ENCODE measurements at places on chromosomes 6 and 20. TPM values are rescaled to one million over a fixed set of nuclear protein-coding genes. Genes with fewer than 3 reads are reported as not detected.

The MYCT1 gene
- not detected for total RNA-seq

The TMEM200A gene
- total RNA-seq: 18.4 TPM

The LY6G6C gene
- total RNA-seq: 2.5 TPM

The GABRR1 gene
- not detected for total RNA-seq

DNA sequence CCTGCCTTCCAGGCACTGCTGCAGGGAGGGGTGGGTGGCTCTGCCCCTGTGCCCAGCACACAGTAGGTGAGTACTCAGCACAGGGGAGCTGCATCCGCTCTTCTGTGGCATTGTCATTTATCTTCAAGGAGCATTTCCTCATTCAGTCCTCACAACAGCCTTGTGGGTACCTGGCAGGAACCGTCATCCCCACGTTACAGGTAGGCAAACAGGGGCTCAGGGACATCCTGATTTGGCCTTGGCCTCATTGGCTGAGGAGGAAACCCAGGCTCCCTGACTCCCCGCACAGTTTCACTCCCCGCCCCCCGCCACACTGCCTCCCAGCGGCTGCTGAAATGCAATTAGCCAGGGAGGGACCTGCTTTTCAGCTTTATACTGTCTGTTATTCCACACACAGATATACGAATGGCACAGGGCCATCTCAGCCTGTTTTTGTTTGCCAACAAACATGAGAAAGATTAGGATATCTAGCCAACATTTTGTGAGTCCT, 24.2 kb upstream of the PNPLA1 start:
- no peaks in the 10 kb centered on the region for H3K27me3 ChIP-seq
- DNase-seq: no peak
- peaks cover 50% of the 10 kb centered on the region for H3K4me1 ChIP-seq
- H3K36me3 ChIP-seq: no peaks in the 10 kb centered on the region

DNA sequence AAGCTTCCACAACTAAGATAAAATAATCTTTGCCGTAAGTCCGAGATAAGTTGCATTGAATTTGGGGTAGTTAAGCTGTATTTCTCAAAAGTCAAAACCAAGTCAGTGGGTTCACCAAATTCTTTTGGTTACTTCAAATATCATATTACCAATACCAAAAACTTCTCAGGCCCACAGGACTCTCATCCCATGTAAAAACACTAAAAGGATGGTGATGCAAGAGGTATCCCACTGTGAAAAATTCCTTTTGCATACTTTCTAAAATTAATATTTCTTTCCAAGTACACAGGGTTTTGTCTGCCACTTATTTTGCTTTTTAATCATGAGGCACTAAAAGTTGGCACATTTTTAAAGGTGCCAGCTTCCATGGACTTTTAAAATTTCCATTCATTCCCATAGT, 151.3 kb downstream of the GJA10 start:
- no peak overlapping the region for H3K27ac ChIP-seq
- H3K4me3 ChIP-seq: no peak overlapping the region
- H3K36me3 ChIP-seq: no peaks in the 10 kb centered on the region
- H3K4me1 ChIP-seq: no peaks in the 10 kb centered on the region

- H3K27me3 ChIP-seq: no peaks in the 10 kb centered on the region
- peaks cover 4% of the 10 kb centered on the region for H3K4me1 ChIP-seq
- H3K4me3 ChIP-seq: no peak overlapping the region
- peaks cover 17% of the 10 kb centered on the region for H3K36me3 ChIP-seq
- no peak for DNase-seq
- no peak overlapping the region for H3K27ac ChIP-seq
Measured at GRCh38 chr6:90536520-90536919, 50.4 kb downstream of the MAP3K7 start.

DNA sequence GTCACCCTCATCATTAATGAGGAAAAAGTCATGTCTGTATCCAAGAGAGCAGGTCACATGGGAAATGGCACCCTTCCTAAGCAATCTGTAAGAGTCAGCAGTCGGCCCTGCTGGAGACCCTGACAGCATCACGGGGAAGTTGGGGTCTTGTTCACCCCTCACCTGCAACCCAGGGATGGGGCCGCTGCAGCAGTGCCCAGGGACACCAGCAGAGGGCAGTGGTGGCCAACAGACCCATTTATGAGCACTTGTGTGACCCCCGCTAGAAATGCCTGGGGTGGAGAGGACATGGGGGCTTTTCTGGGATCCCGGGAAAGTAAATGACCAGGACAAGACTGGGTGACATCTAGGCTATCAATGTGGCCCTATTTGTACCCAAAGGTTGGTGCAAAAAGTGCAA, 35.9 kb downstream of the ANKRD60 start:
- H3K4me1 ChIP-seq: no peaks in the 10 kb centered on the region
- no peak overlapping the region for H3K4me3 ChIP-seq
- no peak overlapping the region for H3K27ac ChIP-seq

- no peaks in the 10 kb centered on the region for H3K36me3 ChIP-seq
- no peaks in the 10 kb centered on the region for H3K27me3 ChIP-seq
- H3K27ac ChIP-seq: no peak within 1 kb of the TSS
- no peak for DNase-seq
- peak within 1 kb of the TSS; percentile 75 for H3K4me3 ChIP-seq
- H3K4me1 ChIP-seq: peaks cover 32% of the 10 kb centered on the region
Measured at GRCh38 chr6:75493400-75494064, at the start of gene FILIP1. FILIP1 (minus strand) TSS chr6:75493800; CDS start chr6:75414972, 78,828 bp downstream.

DNA sequence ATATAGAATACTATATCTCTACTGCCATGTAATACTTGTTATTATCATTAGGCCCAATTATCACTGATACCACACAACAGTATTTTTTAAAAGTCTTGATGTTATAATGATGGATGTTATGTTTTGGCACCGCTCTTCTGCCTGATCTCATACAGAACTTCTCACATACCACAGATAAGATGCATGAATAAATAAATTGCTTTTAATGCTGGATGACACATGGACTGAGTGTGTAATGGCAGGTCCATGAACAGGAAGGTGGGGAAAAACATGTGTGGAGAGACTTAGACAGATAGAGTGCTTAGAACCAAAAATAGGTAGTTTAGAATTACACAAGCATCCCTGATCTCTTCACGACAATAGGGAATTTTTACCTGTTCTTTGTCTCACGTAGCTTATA, 258.4 kb upstream of the MARCKS start:
- no peaks in the 10 kb centered on the region for H3K27me3 ChIP-seq
- H3K27ac ChIP-seq: no peak overlapping the region
- H3K4me1 ChIP-seq: peaks cover 33% of the 10 kb centered on the region

- H3K4me3 ChIP-seq: no peak overlapping the region
- no peak for DNase-seq
- no peaks in the 10 kb centered on the region for H3K36me3 ChIP-seq
- no peak overlapping the region for H3K27ac ChIP-seq
- H3K27me3 ChIP-seq: peaks cover 71% of the 10 kb centered on the region
Measured at GRCh38 chr20:60236613-60237012, 278.4 kb downstream of the CDH26 start.

GRCh38 chr6:107272246-107272645, 156.9 kb upstream of the BEND3 start:
- no peak overlapping the region for H3K27ac ChIP-seq
- no peak overlapping the region for H3K4me3 ChIP-seq
- H3K36me3 ChIP-seq: peaks cover 4% of the 10 kb centered on the region
- DNase-seq: no peak
- no peaks in the 10 kb centered on the region for H3K4me1 ChIP-seq

- H3K27ac ChIP-seq: no peak overlapping the region
- H3K36me3 ChIP-seq: no peaks in the 10 kb centered on the region
- peaks cover 28% of the 10 kb centered on the region for H3K27me3 ChIP-seq
- H3K4me1 ChIP-seq: peaks cover 15% of the 10 kb centered on the region
Measured at GRCh38 chr20:48544402-48545339, 283.1 kb downstream of the PREX1 start.

- H3K4me3 ChIP-seq: no peak overlapping the region
- H3K4me1 ChIP-seq: peaks cover 31% of the 10 kb centered on the region
- no peaks in the 10 kb centered on the region for H3K27me3 ChIP-seq
- H3K36me3 ChIP-seq: peaks cover 15% of the 10 kb centered on the region
Measured at GRCh38 chr6:17486680-17487079, 93.3 kb downstream of the CAP2 start.

DNA sequence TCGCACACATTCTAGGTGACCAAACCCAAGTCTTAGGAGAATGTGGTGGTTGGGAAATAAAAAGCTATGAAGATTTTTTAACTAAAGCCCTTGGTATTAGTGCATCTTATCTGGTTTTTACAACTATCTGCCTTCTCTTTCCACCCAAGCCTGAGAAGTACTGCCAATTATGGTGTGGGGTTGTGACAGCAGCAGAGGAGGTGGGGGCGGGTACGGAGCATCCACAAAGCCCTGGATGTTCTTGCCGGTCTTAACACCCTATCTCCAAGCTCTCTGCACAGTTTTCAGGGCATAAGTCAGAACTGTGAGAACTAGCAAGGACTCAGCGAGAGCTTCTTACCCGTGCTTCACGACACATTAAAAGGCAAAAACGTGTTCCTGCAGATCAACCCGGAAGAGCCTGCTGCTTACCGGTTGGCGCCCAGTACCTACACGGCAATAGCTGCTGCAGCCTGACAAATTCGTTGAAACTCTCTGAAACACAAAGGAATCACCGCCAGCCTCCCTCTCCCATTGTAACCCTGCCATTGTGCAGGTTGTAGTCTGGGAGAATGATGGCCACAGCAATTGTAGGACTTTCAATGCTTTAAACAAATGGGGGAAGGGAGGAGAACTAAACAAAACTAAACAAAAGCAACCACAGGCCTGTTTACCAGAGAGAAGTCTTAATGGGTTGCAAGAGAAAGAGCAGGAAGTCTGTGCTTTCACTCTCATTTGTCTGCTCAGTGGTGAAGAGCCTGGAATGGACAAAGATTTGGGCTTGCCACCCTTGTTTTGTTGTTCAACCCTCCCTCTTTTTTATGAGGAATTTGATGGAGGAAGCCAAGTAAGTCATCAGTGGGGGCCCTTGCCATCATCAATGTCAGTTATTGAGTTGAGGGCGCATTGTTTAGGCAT, 461.0 kb upstream of the JARID2 start:
- no peaks in the 10 kb centered on the region for H3K36me3 ChIP-seq
- peak overlapping the region; percentile 41 for H3K4me3 ChIP-seq
- peaks cover 35% of the 10 kb centered on the region for H3K4me1 ChIP-seq
- peaks cover 7% of the 10 kb centered on the region for H3K27me3 ChIP-seq
- no peak for DNase-seq

- no peak overlapping the region for H3K4me3 ChIP-seq
- no peaks in the 10 kb centered on the region for H3K36me3 ChIP-seq
Measured at GRCh38 chr6:47455533-47456209, 21.9 kb upstream of the CD2AP start.

DNA sequence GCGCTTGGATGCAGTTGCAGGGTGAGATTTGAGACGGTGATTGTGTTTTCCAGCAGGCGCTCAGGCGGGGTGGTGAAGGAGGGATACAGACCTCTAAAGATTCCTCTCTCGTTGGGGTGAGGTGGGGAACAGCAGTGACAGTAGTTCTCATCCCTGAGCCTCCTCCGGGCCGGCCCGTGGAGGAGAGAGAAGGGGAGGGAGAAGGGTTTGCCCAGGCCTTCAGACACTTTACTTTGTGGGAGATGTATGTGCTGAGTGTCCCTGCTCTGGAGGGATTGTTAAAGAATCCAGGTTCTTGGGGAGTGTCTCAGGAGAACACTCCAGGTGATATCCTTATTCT, 41.0 kb downstream of the PSMB9 start:
- H3K4me1 ChIP-seq: peaks cover 29% of the 10 kb centered on the region
- H3K4me3 ChIP-seq: peak overlapping the region; percentile 99
- no peak for DNase-seq
- H3K36me3 ChIP-seq: peaks cover 7% of the 10 kb centered on the region

- peaks cover 35% of the 10 kb centered on the region for H3K4me1 ChIP-seq
- H3K36me3 ChIP-seq: no peaks in the 10 kb centered on the region
- no peak overlapping the region for H3K27ac ChIP-seq
Measured at GRCh38 chr6:15023448-15023847, 222.4 kb upstream of the JARID2 start.

DNA sequence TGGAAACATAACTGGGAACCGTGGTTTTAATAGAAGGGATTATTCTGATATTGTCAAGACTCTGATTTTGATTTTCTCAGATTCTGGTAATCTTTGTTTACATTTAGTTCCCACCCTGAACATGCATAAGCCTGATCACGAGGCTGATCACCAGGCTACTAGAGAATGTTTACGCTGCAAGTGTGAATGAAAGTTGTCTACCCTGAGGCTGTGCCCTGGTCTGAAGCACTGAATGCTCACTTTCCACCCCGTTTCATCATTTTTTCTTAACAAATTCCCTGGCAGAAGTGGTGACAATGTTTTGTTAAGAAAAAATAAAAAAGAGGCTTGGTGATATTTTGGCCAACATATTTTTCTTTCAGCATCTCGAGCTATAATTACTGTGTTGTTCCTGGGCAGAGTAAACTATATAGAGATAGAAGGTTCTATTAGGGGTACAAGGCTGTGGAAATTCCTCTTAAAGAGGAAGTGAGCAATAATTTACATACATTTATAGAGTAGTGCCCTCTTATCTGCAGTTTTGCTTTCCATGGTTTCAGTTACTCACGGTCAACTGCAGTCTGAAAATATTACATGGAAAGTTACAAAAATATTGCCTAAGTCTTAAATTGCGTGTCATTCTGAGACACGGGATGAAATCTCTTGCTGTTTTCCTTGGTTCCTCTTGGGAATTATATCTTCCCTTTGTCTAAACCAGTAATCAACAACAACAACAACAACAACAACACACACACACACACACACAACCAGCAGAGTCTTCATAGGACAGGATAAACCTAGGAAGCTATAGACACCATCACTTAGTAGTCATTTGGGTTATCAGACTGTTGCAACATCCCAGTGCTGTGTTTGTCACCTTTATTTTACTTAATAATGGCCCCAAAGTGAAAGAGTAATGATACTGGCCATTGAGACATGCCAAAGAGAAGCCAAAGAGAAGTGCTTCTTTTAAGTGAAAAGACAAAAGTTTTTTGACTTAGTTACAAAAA, 566.6 kb upstream of the CITED2 start:
- H3K27me3 ChIP-seq: no peaks in the 10 kb centered on the region
- no peak overlapping the region for H3K4me3 ChIP-seq
- peaks cover 36% of the 10 kb centered on the region for H3K4me1 ChIP-seq
- DNase-seq: no peak
- no peaks in the 10 kb centered on the region for H3K36me3 ChIP-seq

GRCh38 chr6:81366972-81367371, 385.5 kb downstream of the TENT5A start:
- no peaks in the 10 kb centered on the region for H3K4me1 ChIP-seq
- no peak overlapping the region for H3K27ac ChIP-seq
- no peak overlapping the region for H3K4me3 ChIP-seq
- peaks cover 4% of the 10 kb centered on the region for H3K27me3 ChIP-seq
